ENCODE measurements at places on chromosomes 7 and 10. TPM values are rescaled to one million over a fixed set of nuclear protein-coding genes. Genes with fewer than 3 reads are reported as not detected.

CFAP69 gene
- 2.3 TPM for polyA plus RNA-seq

CCDC136 gene
- 13.1 TPM for polyA plus RNA-seq

AGAP5 gene
- polyA plus RNA-seq = 3.3 TPM

CPA5 gene
- 0.15 TPM for polyA plus RNA-seq

SPDYE16 gene
- polyA plus RNA-seq = not detected

SCIN gene
- 0.17 TPM for polyA plus RNA-seq

WBP1L gene
- polyA plus RNA-seq = 45.3 TPM

MIOS gene
- polyA plus RNA-seq = 11.8 TPM

RPA3 gene
- 18.4 TPM for polyA plus RNA-seq

TMEM184A gene
- 0.38 TPM for polyA plus RNA-seq

HOGA1 gene
- polyA plus RNA-seq = 0.17 TPM

TRIM24 gene
- polyA plus RNA-seq = 5.4 TPM

CARD11 gene
- polyA plus RNA-seq = not detected

SLC26A3 gene
- polyA plus RNA-seq = not detected

SAP25 gene
- 0.34 TPM for polyA plus RNA-seq

CCDC146 gene
- polyA plus RNA-seq = 1.6 TPM

NT5C3A gene
- polyA plus RNA-seq = 11.0 TPM
